ENCODE measurements at places on chromosomes 5 and 9.

- no peak for DNase-seq
These were observed 41.5 kb upstream of the GDNF start for GRCh38 chr5:37881359-37881758.

DNA sequence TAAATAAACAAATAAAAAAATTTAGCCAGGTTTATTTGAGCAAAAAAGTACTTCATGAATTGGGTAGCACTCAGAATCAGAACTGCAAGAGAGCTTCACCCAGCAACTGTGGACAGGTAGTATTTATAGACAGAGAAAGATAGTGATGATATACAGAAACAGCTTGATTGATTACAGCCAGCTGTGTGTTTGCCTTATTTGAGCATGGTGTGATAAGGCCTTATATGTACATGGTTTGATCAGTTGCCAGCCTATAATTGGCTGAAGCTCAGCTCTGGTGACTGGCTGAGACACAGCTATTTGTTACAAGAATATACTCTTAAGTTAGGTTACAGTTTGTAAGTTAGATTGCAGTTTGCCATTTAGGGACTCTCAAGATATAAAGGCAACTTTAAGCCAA lies 34.3 kb upstream of the ARL15 start:
- peak; percentile 9 for DNase-seq

- no peak for DNase-seq
These were observed 341.9 kb downstream of the TMEM167A start for GRCh38 chr5:82735160-82735789.

DNA sequence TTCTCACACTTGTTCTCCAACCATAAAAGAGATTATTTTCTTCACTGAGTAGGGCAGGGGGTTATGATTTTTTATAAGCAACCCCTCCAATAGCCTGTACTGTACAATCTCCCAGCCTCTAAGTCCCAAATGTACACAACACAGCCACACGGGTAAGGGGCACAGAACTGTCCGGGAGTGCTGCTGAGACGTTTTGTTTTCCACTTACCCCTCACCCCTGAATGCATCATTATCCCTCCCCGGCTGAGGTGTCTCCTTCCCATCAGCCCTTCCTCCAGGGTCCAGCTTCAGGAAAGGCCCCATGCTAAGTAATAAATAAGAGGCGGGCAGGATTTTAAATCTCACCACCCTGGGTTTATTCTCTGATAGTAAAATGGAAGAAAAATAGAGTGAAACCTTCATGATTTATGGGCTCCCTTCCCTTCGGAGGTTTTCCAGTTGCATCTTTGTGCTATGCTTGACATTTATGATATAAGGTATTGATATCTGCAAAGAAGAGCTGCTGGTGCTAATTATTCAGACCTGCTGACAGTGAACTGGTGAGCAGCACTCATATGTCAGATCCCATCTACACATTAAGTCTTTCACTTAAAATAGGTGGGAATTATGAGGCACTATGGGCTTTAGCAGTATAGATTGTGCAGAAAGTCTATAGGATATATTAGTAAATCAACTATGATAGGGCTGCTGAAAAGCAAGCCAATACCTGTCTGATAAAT lies 67.2 kb upstream of the MEGF10 start:
- peak; percentile 16 for DNase-seq

- peak; percentile 65 for DNase-seq
These were observed 21.9 kb downstream of the STRBP start for GRCh38 chr9:123246534-123246933.

DNA sequence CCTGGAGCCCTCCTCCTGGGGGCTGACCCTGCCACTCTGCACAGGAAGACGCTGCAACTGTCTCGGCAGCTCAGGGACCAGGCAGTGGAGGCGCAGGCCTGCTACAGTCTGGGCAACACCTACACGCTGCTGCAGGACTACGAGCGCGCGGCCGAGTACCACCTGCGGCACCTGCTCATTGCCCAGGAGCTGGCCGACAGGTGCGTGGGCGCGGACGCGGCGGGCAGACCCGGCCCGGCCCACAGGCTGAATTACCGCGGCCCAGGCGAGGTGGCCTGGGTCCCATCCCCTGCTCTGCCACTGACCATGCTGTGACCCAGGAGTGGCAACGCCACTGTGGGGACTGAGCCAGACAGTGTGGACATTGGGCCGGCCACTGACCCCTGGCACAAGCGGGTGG lies 11.2 kb downstream of the GPSM1 start:
- no peak for DNase-seq

DNA sequence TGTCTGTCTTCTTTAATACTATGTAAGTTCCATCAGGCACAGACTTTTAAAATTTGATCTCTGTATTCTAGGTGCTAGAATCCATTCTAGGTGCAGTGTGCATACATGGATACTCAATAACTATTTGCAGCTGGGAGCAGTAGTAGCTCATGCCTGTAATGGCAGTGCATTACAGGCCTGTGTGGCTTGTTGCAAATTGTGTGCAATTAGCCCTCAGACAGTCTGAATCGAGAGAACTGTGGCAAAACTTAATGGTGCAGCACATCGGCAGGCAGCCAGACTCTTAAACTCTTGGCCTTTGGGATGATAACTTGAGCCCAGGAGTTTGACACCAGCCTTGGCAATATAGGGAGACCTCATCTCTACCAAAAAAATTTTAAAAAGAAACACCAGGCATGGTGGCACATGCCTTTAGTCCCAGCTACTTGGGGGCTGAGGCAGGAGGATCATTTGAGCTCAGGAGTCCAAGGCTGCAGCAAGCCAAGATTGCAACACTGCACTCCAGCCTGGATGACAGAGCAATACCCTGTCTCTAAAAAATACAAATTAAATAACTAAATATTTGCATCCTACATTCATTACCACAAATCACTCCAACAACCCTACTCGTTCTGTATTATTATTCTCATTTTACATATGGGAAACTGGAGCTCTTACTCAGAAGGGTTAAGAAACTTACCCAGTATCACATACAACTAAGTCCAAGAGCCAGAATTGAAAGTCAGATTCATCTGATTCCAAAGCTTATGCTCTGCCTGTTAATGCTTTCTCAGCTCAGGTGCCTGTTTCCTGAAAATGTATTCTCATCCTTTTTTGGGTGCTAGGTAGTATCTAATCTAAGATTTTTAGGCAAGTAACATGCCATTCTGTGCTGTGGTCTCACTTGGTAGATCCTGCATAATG lies 30.1 kb downstream of the PRKACG start:
- peak; percentile 53 for DNase-seq

- no peak for DNase-seq
These were observed 291.9 kb downstream of the FBXL7 start for GRCh38 chr5:15791859-15792258.

DNA sequence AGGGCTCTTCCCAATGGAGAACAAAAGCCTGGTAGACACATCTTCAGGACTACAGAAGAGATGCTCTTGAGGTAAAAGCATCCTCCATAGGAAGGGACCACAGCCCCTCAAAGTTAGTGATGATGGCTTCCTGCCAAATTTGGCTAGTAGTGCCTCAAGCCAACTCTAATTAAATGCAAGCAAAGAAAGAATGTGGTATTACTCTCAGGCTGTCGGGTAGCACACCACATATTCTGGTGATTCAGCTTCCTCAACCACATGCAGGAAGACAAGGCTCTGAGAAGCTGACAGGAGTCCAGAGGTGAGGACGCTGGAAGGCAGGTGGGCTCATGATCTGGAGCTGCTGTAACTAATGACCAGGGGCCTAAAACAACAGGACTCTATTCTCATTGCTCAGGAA lies 37.2 kb upstream of the S1PR3 start:
- no peak for DNase-seq

DNA sequence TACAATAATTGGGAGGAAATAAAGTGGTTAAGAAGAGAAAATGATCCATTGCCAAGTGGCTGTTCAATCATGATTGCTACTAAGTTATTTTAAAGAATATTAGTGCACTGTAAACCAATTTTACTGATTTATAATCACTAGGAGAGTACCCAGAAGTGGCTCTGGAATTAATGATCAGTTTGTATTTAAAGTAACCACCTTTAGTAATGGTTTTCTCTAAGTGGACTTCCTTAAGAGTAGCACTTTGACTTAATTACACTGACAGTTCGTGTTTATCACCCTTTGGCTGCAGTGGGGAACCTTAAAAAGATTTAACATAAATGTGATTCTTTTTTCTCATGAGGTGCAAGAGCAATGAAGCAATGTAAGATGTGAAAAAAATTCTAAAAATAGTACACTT lies 310.8 kb downstream of the CDH12 start:
- DNase-seq: peak; percentile 84

- DNase-seq: no peak
These were observed 23.1 kb downstream of the GALNT12 start for GRCh38 chr9:98830554-98830953.

- no peak for DNase-seq
These were observed 178.9 kb downstream of the XRCC4 start for GRCh38 chr5:83256091-83256780.

DNA sequence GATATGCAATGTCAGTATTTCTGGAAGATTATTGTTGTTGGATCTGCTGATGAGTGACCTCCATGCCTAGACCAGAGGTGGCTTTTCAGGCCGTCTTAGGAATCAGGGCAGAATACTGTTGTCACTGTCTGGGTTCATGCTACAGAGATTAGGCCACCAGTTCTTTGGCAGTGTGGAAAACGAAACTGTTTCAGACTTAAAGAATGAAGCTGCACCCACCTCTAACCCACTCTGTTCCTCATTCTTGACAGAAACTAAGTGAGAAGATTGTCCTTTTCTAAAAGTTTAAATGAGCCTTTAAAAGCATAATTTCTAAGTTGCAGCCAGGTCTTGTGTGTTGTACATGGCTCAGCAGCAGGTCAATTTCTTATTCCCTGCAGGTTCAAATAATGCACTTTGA lies 444.3 kb downstream of the ENC1 start:
- DNase-seq: no peak

- DNase-seq: no peak
These were observed 178.8 kb downstream of the PAM start for GRCh38 chr5:102933721-102934459.

DNA sequence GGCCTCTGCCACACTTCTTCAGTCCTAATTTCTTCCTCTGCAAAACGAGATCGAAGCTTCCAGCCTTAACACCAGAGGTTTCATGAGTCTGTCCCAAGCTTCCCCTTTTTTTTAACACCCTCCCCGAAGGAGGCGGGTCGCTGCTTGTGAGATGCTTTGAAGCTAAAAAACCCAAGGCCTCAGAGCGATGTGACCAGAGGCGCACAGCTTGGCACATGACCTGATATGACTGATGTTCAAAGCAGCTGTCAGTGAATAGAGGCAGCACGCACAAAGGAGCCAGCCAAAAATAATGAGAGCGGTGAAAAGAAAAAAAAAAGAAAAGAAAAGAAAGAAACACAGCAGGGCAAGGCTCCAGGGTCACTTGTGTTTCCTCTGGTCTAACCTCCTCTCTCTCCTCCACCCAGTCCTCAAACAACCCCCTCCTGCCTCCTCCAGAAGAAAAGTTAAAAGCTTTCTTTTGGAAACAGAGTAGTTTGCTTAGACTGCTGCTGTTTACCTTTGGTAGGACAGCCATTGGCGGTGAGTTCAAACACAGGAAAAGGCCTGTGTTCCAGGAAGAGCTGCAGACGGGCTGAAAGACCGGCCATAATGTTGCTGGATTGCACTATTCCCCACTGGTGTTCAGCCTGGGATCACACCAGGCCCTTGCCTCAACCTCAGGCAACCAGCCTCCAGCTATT lies 10.9 kb upstream of the ZNF366 start:
- peak; percentile 86 for DNase-seq

DNA sequence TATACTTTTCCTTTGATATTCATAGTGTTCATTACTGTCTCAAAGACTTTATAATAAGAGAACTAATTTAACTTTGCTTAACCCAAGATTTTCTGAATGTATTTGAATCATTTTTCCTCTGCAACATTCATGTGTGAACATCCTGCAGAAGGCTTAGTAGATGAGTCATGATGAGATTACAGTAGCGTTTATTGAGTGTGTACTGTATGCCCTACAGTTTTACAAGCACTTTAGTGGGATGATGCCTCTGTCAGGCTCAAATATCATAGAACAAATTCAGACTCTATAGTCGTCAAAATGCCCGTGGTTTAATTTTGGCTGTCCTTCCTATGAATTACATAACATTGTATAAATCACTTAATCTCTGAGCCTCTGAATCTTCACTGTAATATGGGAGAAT lies 41.2 kb downstream of the FYB1 start:
- DNase-seq: no peak

DNA sequence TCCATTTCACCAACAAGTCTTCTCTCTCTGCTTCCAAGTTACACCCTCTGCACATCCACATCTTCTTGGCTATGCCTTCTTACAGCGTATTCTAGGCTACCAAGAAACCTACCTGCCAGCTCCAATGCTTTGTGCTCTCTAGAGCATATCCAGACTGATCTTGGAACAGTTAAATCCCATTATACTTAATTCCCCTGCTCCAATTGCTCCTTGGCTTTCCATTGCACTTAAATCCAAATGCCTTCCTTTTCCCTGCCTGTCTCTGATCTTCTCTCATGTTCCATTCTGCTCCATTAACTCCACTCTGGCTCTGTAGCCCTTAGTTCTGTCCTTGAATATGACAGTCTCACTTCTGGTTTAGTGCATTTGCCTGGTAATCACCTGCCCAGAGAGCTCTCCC lies 322.4 kb downstream of the LRRC70 start:
- DNase-seq: no peak

GRCh38 chr9:131676431-131676972 lies 63.4 kb downstream of the RAPGEF1 start:
- peak; percentile 27 for DNase-seq

DNA sequence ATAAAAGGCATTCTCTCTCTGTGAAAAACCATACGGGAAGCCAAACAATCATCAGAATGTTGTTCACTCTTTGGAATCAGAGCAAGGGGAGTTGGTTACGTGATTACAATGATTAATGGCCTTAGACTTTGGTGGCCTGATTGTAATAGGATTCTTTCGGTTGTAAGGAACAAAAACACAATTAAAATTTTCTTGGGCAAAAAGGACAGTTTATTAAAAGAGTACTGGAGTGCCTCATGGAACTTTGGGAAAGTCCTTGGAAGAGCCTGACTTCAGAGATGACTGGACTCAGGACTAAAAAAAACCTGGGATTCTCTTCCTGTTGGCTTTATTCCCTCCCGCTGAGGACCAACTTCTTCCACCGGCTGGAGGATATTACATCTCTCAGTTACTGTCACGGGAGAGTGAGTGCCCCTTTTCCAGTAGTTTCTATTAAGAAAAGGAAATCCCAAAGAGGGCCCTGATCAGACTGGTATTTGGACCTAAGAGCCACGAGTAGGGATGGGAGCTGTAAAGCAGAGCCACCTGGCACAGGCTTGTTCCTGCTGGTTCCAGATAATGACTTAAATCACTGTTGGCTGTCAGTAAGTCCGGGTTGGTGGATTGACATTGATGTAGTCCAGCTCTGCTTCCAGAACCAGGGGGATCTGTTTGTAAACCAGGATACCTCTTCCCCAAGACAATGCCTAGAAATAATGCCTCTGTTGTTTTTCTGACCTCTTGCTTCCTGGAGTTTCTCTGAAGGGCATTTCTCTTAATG lies 53.9 kb downstream of the CFAP95 start:
- DNase-seq: no peak

- DNase-seq: peak; percentile 15
These were observed 25.0 kb downstream of the SH3TC2 start for GRCh38 chr5:149037817-149038216.

Data from NCI-H69 (cell line).